ENCODE measurements at places on chromosomes 11 and 22. TPM values are rescaled to one million over a fixed set of nuclear protein-coding genes. Genes with fewer than 3 reads are reported as not detected.

Gene WDR74
- total RNA-seq, result 74.4 TPM

Gene PDE3B
- 16.5 TPM for total RNA-seq

Gene NAALAD2
- not detected for total RNA-seq

Gene SLC22A8
- not detected for total RNA-seq

Gene RIBC2
- total RNA-seq, result 6.3 TPM

Gene CCDC81
- total RNA-seq, result 0.84 TPM

Gene REXO2
- total RNA-seq, result 51.4 TPM

Gene FXYD6
- total RNA-seq, result not detected

Gene KCNQ1
- 10.6 TPM for total RNA-seq

Gene FGF3
- total RNA-seq, result not detected

Gene IL17REL
- 0.12 TPM for total RNA-seq

Gene PAMR1
- total RNA-seq, result not detected

Gene CHRM1
- not detected for total RNA-seq

Gene XPNPEP3
- 19.6 TPM for total RNA-seq

Data from activated naive CD4-positive, alpha-beta T cell treated with anti-CD3 and anti-CD28 coated beads for 36 hours (primary cell).